ENCODE measurements at places on chromosomes 1 and 21. TPM values are rescaled to one million over a fixed set of nuclear protein-coding genes. Genes with fewer than 3 reads are reported as not detected.

KIAA0040 gene
- 6.8 TPM for total RNA-seq

PRUNE1 gene
- total RNA-seq = 26.1 TPM

HNRNPCL1 gene
- total RNA-seq = not detected

KRTAP21-2 gene
- not detected for total RNA-seq

AKT3 gene
- 157 TPM for total RNA-seq

EPHX1 gene
- total RNA-seq = 29.0 TPM

TRIM46 gene
- total RNA-seq = 5.7 TPM

HSD11B1 gene
- total RNA-seq = 0.77 TPM

TAF5L gene
- total RNA-seq = 13.8 TPM

TMEM51 gene
- 7.6 TPM for total RNA-seq

MARK1 gene
- total RNA-seq = 25.6 TPM

ZNF593OS gene
- 41.3 TPM for total RNA-seq

OLIG2 gene
- 5.8 TPM for total RNA-seq

CYYR1 gene
- 12.6 TPM for total RNA-seq

TNNT2 gene
- total RNA-seq = 10.0 TPM

DUSP12 gene
- 71.5 TPM for total RNA-seq

PTPN22 gene
- total RNA-seq = 3.0 TPM

LINGO4 gene
- total RNA-seq = not detected

NECTIN4 gene
- 3.6 TPM for total RNA-seq

TMCC2 gene
- total RNA-seq = 45.5 TPM

Measured in camera-type eye (tissue), 1 donor.